ENCODE measurements at places on chromosomes 16 and 17. TPM values are rescaled to one million over a fixed set of nuclear protein-coding genes. Genes with fewer than 3 reads are reported as not detected.

Gene FAM20A
- total RNA-seq, result 52.4 TPM

Gene CCL16
- 31.1 TPM for total RNA-seq

DNA sequence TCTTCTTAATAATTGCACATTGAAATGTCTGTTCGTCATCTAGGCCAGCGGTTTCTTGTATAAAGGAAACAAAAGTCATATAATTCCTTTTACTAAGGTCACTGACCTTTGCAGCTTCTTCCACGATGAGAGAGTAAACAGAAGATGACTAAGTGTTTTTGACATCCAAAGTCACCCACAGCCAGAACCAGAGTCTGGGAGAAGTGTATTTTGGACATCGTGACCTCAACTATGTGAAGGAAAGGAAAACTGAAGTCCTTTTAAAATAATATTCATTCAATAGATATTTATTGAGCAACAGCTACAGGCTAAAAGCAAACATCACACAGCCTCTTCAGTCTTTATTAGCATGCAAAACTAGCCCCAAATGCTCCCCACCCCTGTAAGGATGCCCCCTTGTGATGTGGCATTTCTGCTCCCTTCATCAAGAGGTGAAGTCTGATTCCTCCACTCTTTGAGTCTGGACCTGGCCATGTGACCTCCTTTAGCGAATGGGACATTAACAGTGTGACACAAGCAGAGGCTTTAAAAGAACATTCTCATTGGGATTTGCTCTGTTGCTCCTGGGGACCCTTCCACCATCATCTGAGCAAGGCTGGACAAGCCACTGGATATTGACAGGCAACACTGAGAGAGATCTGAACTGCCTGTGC, 8.1 kb upstream of the PMP22 start:
- DNase-seq, result no peak

DNA sequence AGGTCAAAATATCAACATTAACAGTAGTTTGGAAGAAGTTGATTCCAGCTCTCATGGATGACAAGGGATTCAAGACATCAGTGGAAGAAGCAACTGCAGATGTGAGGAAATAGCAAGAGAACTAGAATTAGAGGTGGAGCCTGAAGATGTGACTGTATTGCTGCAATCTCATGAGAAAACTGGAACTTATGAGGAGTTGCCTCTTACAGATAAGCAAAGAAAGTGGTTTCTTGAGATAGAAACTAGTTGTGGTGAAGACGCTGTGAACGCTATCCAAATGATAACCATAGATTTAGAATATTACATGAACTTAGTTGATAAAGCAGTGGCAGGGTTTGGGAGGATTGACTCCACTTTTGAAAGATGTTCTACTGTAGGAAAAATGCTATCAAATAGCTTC, 67.8 kb downstream of the GOSR1 start:
- no peak for DNase-seq

- DNase-seq, result no peak
Observed at GRCh38 chr17:60545465-60546191, 19.6 kb upstream of the APPBP2 start.

Gene P2RX1
- total RNA-seq, result 0.13 TPM

DNA sequence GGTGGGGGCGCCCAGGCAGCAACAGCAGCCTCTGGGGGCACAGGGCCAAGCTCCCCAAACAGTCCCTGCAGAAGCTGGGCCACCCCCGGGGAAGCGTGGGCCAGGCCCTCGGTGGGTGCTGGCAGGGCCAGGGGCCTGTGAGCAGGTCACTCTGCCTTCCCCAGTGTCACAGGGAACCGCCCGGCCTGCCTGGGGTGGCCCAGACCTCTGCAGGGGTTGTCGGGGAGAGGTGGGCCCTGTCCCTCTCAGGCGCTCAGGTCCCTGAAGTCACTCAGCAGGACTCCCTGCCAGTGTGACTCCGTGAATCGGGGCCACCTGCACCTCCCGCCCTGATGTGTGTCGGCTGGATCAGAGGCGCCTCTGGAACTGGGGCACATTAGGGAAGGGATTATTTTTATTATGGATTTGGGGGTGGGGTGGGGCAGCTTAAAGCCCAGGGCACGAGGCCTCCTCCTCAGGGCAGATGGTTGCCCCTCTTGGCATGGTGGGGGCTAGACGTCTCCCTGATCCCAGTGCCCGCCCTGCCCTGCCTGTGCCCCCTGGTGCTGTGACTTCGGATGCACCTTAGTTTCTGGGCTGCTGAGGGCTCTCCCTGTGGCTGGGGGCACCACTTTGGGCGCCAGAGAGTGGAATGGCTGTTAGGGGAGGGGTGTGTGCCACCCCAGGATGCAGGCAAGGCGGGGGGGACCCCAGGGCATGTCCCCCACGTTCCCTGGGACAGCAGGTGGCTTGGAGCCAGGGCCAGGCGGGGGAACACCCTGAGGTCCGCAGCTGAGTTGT, 1.2 kb upstream of the GNG13 start:
- no peak for DNase-seq

- no peak for DNase-seq
Observed at GRCh38 chr17:33888455-33888854, 366.6 kb upstream of the CCL2 start.

Data from left lobe of liver (tissue), 2 donors.